Left ventricle myocardium superior (tissue), 1 donor: ENCODE measurements at places on chromosomes 7 and 10.

GRCh38 chr10:734481-734880 is 45.0 kb upstream of the DIP2C start:
- no peak for DNase-seq

- DNase-seq: no peak
These were observed 119.0 kb upstream of the BET1 start for GRCh38 chr7:94123136-94123535.

DNA sequence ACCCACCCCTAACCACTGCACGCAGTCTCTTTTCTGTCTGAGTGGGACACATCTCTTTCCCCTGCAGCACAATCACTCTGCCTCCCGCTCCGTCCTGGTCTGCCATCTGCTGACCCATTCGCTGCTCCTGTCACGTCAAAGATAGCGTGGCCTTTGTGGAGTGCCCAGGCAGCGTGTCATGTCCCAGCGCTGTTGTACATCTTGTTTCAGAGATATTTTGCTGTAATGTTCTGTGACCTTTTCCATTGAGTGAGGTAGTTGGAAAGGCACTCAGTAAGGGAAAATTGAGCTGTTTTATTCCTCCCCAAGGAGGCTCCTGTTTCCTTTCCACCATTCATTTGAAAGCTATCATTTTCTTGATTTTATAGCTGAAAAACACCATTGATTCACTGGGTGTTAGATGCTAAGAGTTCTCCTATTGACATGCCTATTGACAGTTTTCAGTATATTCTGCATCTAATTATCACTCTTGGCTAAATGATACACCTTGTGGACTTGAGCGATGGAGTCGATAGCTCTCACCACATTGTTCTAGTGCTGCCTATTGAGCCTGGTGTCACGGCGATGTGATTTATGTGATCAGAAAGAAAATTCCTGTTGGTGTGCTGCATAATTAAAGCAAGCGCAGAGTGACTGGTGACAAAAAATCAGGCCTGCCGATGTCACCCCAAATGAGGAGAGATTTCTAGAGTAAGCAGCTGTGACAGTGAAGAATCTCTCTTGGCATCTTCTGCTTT is 372.6 kb downstream of the LRMDA start:
- no peak for DNase-seq

- no peak for DNase-seq
These were observed 69.4 kb downstream of the FRMD4A start for GRCh38 chr10:14261336-14261735.

DNA sequence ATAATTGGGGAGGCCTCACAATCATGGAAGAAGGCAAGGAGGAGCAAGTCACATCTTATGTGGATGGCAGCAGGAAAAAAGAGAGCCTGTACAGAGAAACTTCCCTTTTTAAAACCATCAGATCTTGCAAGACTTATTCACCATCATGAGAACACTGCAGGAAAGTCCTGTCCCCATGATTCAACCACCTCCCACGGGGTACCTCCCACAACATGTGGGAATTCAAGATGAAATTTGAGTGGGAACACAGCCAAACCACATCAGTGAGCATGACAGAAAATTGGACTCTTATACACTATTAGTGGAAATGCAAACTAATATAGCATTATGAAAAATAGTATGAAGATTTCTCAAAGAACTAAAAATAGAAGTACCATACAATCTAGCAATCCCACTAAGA is 271.2 kb downstream of the MAGI2 start:
- DNase-seq: no peak

DNA sequence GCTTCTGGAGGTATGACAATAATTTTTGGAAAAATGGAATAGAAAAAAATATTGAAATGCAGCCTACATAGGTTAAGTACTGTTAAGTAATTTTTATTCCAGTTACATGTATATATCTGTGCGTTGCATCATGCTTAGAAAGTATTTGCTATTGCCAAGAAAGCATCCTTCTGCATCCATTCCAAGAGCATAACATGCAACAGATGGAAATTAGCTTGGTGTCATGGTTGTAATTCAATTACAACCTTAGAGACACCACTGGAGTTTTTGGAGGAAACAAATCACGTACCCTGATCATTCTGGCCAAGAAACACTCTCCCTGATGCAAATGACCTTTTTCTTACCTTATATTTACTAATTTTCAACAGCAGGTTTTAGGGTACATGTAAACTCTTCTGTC is 1.7 kb downstream of the AKR1B1 start:
- no peak for DNase-seq

GRCh38 chr10:122441961-122442360 is 12.5 kb upstream of the ARMS2 start:
- no peak for DNase-seq

DNA sequence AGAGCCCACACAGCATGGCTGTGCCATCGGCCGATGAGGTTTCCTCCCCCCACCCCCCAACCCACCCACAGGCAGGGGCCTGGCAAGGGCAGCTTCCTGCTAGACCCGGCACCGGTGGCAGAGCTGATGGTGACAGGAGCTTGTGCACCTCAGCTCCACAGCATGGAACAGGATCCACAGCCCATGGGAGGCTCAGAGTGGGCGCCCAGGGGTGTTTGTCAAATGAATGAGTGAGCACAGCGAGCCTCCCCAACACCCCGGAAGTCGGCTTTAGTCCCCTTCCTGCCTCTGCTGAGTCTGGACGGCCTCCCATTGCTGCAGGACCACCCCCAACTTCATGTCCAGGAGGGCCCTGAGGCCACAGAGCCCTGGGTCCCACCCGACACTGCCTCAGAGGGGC is 68.9 kb downstream of the PDGFA start:
- no peak for DNase-seq

DNA sequence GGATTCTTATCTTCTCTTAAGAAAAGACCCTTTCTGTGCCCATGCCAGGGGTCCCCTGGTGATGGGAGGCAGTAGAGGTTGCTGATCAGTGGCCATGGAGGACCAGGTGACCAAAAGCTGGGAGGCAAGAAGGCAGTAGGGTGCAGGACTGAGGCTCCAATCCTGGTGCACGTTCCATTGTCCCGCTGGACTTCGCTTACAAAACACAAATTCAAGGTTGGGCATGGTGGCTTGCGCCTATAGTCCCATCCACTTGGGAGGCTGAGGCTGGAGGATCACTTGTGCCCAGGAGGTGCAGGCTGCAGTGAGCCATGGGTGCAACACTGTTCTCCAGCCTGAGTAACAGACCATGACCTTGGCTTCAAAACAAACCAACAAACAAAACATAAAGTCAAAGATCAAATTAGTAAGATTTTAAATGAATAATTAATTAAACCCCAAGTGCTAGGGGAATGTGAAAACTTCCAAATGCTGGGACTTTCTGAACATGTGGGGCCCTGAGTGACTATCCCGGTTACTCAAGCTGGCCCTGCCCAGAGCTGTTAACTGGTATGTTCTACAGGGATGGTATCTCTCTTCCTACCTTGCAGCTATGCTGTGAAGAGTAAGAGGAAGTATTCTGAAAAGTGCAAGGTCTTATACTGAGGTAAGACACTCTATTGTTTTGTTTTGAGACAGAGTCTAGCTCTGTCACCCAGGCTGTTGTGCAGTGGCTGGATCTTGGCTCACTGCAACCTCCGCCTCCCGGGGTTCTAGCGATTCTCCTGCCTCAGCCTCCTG is 97.6 kb downstream of the LYZL2 start:
- no peak for DNase-seq

DNA sequence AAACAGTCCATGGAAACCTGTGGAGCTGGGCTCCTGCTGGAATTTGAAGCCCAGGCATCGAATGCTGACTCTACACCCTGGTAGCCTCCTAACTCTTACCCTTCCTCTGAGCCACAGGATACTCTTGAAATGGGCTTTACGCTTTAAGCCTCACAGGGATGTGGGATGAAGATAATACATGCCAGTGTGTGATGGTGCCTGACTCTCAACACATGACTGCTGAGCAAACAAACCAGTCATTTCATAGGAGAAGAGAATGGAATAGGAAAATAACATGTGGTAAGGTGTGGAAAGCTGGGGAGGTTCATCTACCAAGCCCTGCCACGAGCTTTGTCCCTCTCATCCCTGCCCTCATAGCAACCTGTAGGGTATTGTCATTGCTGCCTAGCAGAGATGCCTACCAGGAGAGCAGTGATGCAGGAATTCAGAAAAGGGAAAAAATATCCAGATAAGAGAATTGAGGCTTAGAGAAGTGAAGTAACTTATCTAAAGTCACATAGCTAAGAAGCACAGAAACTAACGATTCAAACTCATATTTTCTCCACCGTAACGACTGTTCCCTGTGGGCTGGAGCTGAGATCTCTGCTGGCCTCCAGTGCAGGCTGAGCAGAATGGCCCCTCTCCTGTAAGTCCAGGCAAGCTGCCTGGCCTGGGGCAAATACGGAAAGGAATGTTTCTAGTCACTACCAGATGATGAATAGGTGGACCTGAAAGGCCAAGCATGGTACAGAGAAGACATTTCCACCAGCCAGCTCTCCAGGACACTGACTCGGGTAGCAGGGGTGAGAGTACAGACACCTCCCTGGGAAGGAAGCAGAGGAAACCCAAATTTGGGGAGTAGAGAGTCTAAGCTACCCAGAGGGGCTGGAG is 90.2 kb upstream of the DUSP5 start:
- DNase-seq: no peak

DNA sequence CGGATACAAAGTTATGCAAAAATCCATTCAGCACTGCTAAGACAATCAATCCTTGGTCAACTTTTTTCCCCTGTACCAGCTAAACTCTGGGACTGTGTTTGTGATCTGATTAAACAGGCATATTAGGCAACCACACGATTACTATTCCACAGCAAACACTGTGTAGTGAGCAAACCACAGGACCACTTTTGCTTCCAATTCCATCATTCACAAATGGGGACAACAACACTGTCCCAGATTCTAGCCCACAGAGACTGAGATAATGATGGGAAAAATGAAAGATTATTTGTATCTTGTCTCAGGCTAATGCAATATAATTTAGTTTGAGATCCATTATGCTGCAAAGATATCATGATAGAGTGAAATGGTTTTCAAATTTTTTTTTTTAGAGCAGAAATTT is 163.7 kb upstream of the AOAH start:
- DNase-seq: no peak

- no peak for DNase-seq
These were observed 85.1 kb upstream of the FGFR2 start for GRCh38 chr10:121683366-121683765.

DNA sequence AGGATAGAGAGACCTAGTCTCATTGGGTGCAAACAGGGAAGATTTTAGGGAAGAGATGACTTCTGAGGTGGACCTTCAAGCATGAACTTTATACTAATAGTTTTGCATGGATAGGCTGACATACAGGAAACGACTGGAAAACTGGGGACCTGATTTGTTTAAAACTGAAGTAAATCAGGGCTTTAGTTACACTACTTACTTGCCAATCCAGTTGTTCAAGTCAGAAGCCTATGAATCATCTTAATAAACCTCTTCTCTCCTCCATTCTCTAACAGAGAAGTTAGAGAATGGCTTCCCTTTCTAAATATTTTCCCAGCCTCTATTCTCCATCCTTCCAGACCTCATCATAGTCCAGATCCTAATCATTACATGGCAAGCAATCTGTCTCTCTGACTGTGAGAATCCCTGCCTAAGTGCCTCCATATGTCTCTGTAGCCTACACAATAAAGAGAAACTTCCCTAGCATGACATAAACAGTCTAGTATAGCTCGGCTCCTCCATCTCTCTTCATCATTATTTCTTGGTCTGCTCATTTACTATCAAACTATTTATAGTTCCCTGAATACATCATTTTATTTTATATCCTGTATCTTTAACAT is 55.8 kb downstream of the PRKG1 start:
- no peak for DNase-seq

DNA sequence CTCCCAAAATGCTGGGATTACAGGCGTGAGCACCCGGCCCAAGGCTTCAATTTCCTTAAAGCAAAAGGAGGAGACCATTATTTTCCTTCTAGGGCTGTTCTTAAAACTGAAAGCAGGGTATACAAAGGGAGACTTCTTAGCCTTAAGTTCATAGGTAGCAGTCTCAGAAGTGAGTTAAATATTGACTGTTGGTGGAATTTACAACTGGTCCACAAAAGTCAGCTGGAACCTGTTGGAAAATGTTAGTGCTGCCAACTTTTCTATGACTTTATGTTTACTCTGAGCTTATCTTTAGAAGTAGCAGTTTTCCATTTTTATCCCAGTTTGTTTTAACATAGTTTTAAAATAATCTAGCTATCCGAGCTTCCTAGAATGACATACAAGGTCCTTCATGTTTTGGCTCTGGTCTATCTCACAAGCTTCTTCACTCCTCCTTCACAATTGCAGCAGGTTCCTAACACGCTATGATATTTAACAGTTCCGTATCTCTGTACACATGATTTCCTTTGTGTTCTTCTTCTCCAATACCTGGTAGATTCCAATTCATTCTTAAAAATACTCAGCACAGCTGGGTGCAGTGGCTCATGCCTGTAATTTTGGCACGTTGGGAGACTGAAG is 3.3 kb downstream of the SLC26A3 start:
- no peak for DNase-seq

DNA sequence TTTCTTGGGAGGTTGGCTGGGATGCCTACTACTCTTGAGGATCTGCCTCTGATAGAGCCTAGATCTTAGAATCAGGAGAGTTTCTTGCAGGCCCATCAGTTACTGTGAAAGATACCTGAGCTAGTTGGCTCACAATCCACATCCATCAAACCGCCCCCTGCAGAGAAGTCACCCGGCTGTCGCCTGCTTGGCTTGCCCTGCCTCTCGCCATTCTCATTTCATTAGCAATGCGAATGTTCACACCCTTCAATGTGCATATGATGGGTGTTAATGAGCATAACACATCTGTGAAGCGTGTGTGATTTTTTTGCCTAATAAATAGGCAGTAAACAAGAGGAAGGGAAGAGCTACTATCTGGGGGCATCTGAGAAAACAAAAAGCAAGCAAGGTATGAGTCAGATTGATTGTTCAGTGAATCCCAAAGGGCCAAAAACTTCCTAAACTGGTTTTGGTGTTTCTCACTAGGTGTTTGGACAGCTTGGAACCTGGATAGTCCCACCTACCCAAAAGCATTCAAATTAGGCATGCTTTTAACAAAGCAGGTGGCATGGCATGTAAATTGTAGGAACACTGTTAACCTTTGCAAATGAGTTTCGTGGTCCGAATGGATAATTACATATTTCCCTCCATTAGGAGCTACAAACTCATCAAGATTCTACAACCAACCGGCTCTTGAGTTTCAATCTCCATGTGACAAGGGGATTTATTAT is 272.3 kb upstream of the C7orf33 start:
- no peak for DNase-seq

DNA sequence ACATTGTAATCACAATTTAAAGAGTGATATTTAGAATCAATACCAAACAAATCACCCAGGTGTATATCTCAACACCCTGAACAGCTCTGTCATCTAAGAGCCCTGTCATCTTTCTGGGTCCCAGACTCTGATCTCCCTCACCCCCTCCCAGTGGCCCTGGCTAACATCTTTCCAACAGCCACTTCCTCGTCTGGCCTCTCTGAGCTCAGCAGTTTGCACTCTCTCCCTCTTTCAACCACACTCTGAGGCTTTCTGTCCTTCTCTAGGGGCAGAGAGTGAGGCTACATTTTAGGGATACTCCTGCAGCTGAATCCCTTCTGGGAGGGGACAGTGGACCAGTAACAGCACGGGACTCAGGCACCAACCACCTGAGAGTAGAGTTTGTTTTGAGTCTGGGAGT is 17.1 kb upstream of the PRRT4 start:
- no peak for DNase-seq
